ENCODE measurements at places on chromosomes 1 and 21.

GRCh38 chr1:1861339-1861730 lies 29.6 kb downstream of the GNB1 start:
- no peak for DNase-seq

DNA sequence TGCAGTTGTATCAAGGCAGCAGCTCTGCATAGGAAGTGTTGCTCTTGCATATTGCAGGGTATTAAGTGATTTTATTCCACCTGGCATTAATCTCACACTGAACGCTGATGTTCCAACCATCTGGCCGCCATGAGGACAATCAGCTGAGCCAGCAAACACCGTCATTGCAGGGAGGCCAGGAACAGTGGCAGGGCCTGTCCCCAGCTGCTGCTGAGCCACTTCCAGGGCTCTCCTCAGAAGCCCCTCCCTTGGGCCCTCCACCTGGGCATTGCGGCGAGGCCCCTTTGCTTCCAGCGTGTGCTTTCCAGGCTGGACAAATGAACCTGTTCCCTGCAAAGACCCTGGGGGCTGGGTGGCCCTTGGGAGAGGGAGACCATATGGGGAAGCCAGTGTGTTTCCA lies 171.6 kb upstream of the C1orf174 start:
- DNase-seq = no peak

DNA sequence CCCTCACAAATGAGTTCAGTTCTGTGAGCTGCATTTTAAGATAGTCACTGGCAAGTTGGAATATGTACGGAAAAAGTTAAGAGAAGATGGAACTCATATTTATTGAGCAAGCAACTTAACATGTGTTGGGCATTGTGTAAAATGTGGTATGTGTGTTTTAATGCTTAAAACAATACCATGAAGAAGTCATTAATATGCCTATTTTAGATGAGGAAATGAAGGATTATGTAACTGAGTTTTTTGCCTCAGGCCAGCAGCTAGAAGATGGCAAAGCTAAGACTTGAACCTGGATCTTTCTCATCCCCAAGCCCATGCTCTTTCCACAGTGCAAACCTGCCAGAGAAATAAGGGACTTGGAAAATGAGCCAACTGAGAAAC lies 48.9 kb downstream of the SPATA46 start:
- DNase-seq = no peak

GRCh38 chr21:33733601-33734000 lies 91.3 kb downstream of the ITSN1 start:
- no peak for DNase-seq

- peak; percentile 29 for DNase-seq
These were observed 52.1 kb upstream of the LGALS8 start for GRCh38 chr1:236471653-236472052.

- DNase-seq = no peak
These were observed 81.6 kb upstream of the SYT6 start for GRCh38 chr1:114235281-114235680.

GRCh38 chr1:168505006-168505405 lies 38.8 kb downstream of the XCL2 start:
- no peak for DNase-seq

GRCh38 chr1:17515902-17516301 lies 23.6 kb upstream of the ARHGEF10L start:
- DNase-seq = no peak

- DNase-seq = no peak
These were observed 97.7 kb downstream of the PGBD5 start for GRCh38 chr1:230328342-230329015.

DNA sequence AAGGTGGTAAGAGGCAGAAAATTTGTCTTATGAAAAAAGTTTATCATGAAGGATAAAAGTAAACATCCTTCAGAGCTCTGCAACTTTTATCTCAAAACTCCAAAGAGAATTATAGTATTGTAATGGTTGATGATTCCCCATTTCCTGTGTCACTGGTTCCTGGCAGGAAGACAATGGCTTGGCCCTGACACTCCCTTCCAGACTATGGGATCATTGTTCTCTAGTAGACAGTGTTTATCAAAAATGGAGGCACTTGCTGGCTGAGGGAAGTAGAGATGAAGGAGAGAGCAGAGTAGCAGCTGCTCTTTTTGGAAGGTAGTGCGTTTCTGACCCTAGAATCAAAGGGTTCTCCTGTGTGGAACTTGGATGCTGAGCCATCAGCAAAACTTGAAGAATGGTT lies 145.9 kb upstream of the ATP1B1 start:
- no peak for DNase-seq

- no peak for DNase-seq
These were observed 33.2 kb downstream of the VCAM1 start for GRCh38 chr1:100752791-100753190.

DNA sequence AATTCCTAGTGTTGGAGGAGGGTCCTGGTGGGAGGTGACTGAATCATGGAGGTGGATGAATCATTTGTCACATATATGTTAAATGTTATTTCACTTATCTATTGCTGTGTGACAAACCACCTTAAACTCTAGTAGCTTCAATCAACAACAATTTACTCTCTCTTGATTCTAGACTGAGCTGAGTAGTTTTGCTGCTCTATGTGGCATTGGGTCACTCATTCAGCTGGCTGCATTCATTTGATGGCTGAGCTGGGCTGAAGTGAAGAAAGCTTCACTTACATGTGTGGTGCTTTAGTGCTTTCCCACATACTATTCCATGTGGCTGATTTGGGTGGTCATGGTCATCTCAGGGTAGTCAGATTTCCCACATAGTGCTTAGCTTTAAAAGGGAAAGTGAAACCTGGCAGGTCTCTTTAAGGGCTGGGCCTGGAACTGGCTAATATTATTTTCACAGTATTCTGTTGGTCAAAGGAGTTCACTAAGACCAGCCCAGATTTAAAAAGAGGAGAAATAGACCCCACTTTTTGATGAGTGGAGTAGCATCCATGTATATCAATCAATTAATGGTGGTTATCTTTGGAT lies 10.5 kb downstream of the DNAH14 start:
- DNase-seq = no peak

GRCh38 chr1:231215681-231216385 lies 25.2 kb upstream of the GNPAT start:
- no peak for DNase-seq

- DNase-seq = no peak
These were observed 18.3 kb downstream of the ACKR1 start for GRCh38 chr1:159223004-159223403.

DNA sequence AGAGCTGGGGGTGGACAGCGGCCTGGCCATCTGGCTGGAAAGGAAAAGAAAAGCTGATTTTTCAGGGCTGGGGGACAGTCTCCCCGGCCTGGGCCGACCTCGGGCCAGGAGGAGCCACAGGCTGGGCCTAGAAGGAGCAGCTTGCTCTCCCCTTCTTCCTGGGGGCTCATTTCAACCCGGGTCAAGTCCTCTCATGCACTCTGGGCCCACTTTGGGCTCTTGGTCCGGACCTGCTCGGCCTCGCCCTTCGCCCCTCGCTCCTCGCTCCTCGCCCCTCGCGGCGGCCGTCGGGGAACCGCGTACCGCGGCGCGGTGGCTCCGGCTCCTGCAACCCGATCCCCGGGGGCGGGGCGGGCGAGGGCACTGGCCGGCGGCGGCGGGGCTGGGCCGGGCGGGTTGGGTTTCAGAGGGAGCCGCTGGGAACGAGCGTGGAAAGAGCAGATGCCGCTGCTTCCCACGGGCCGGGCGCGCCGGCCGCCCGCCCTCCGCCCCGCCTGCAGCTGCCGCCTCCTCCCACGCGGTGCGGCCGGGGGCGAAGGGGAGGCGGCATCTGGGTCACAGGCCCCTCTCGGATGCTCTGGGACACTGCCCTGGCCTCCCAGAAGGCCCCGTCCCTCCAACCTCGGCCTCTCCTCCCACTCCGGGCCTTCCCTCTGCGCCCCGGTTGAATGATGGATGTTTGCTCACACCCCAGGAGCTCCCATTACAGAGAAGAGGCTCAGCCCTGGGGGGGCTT lies 6.6 kb downstream of the HEYL start:
- DNase-seq = no peak

DNA sequence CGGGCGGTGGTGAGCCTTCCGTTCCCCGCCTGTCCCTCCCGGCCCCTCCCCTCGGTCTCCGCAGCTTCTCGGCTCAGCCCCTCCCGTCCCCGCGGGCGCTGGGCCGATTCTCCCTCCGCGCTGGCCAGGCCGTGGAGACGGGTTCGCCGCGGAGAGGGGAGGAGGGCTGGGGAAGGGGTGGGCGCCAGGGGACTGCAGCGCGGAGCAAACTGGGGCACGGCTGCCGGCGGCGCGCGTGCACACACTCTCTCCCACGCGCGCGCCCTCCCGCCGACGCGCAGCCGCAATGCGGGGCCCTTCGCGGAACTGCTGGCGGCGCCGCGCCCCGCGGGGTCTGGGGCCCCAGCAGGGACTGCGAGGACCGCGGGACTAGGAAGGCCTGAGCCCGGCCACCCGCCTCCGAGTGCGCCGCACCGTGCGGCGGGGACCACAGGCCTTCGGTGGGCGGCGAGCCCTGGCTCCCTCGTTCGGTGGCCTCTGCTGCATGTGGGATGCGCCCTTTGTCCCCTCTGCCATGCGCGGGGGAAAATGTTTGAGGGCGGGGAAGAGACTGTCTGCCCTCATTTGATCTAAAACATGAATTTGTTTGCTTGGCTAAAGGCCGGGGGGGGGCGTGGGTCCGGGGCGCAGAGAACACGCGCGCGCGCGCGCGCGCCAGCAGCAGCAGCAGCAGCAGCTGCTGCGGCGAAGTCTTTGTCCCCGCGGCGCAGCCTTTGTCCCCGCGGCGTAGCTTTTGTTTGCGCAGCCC lies 90.7 kb upstream of the VAMP3 start:
- peak; percentile 57 for DNase-seq

GRCh38 chr1:50724626-50725286 lies 235.3 kb downstream of the FAF1 start:
- no peak for DNase-seq

GRCh38 chr1:153312570-153313186 lies at the start of gene PGLYRP3:
TSS of gene PGLYRP3 (minus strand) at chr1:153312952. CDS start at chr1:153310665, 2,287 bp downstream.
- no peak for DNase-seq

- DNase-seq = no peak
These were observed 97.5 kb upstream of the KCNE2 start for GRCh38 chr21:34266351-34266750.

DNA sequence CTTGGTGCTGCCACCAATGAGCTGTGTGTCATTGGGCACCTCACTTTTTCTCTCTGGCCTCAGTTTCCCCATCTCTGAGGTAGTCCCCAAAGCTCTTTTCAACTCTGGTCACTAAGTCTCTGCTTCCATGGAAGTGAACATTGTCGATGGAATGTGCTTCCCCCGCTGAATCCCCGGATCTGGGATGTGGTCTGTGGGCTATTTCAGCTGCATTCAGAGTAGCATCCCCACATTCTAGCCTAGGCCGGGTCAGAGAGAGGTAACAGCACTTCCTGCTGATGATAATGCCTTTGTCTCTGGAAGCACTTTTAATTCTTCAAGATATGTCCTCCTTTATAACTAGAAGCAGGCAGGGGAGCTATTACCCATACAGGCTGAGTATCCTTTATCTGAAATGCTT lies 29.8 kb downstream of the RASSF5 start:
- no peak for DNase-seq

All from NCI-H1436 (cell line).